Kidney epithelial cell (primary cell): ENCODE measurements at places on chromosomes 13 and 19. TPM values are rescaled to one million over a fixed set of nuclear protein-coding genes. Genes with fewer than 3 reads are reported as not detected.

- no peak for DNase-seq
These were observed 25.4 kb downstream of the COMMD6 start for GRCh38 chr13:75512253-75512652.

DNA sequence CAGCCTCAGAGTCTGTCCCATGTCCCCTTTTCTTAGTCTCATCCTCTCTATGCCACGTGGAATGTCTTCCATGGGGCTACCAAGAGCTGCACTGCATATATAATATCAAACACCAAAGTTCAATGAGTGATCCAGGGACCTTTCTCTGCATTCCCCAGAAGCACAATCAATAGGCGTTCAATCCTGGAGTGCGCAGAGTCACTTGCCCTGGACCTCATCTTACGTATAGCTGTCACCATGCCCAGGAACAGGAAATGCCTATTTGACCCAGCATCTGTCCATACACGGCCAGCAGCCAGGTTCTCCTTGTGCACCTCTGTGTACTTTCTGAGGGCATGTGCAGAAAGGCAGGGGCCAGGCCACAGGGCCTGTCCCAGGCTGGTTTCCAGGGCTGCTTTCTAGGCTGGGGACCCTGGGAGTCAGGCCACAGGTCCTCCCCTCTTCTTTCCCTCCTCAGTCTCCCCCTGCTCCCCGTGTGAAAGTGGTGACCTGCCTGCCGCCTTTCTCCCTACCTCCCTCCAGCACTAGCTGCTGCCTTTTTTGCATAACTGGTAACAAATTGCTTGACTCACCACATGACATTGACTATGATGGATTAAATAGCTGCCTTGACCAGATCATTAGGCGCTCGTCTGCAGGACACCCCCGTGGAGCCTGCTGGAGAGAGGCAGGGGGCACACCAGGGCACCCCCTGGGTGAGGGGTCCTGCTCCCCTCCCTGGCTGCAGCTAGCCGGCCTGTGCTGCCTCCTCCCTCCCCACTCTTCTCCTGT is 222.0 kb downstream of the ZNF536 start:
- DNase-seq: no peak

- no peak for DNase-seq
These were observed 15.8 kb upstream of the DPF1 start for GRCh38 chr19:38239816-38240215.

- no peak for DNase-seq
These were observed 151.5 kb downstream of the ZNF737 start for GRCh38 chr19:20414120-20414519.

DNA sequence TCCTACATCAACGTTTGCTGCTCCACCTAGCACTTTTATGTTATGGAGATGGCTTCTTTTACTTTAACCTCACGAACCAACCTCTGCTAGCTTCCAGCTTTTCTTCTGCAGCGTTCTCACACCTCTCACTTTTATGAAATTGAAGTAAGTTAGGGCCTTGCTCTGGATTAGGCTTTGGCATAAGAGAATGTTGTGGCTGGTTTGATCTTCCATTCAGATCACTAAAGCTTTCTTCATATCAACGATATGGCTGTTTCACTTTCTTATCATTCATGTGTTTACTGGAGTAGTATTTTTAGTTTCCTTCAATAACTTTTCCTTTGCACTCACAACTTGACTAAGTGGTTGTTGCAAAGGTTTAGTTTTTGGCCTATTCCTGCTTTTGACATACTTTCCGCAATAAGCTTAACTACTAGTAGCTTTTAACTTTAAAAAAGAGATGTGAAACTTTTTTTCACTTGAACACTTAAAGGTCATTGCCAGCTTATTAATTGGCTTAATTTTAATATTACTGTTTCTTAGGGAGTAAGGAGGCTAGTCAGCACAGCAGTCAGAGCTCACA is 60.0 kb upstream of the SPRY2 start:
- no peak for DNase-seq

DNA sequence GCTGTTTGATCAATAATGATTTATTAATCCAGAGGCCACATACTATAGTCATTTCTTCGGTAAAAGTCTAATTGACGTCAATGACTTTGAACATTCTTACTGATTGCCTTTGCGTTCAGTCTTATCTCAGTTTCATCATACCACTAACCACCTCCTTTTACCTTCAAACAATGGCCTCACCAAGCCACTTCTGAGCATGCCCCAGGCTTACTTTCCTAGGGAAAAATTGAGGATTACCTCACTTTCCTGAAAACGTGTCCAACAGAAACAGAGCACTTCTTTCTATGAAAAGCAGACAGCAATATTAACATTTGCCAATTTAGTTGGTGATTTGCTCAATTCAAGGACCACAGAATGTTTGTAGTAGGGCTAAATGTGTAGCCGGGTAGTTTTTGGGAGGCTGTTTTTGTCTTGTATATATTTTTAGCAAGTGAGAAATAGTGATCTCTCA is 157.6 kb downstream of the KLF5 start:
- DNase-seq: no peak

DNA sequence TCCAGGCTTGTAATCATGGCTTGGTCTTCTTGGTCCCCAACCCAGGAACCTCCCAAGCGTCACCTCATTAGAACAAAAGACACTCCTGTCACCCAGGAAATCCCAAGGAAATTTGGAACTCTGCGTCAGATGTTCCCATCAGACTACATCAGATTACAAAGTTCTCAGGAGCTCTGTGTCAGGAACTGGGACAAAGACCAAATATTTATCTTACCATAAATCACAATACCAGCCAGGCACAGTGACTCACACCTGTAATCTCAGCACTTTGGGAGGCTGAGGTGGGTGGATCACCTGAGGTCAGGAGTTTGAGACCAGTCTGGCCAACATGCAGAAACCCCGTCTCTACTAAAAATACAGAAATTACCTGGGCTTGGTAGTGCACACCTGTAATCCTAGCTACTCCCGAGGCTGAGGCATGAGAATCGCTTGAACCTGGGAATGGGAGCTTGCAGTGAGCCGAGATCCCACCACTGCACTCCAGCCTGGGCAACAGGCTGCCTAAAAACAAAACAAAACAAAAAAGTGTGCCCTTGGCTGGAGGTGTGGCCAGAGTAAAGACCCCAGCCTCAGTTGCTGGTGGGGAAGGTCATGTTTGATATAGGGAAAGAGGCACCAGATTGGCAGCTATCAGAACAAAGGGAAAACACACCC is 16.7 kb upstream of the CCDC124 start:
- no peak for DNase-seq

GRCh38 chr19:44696939-44697669 is 1.8 kb upstream of the CEACAM16 start:
- DNase-seq: no peak

GRCh38 chr19:7773841-7774240 is 10.8 kb downstream of the CLEC4M start:
- no peak for DNase-seq

- DNase-seq: no peak
These were observed 4.1 kb downstream of the SLC10A2 start for GRCh38 chr13:103062079-103062478.

- peak; percentile 29 for DNase-seq
These were observed 454.3 kb downstream of the PCDH17 start for GRCh38 chr13:58085819-58086218.

DNA sequence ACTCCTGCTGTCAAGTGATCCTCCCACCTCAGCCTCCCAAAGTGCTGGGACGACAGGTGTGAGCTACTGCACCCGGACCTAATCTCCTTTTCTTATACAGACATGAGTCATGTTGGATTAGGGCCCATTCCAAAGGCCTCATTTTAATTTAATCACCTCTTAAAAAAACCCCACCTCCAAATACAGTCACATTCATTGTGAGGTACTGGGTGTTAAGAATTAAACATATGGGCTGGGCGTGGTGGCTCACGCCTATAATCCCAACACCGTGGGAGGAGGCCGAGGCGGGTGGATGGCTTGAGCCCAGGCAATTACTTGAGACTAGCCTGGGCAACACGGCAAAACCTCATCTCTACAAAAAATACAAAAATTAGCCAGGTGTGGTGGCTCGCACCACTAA is 46.6 kb downstream of the PIN1 start:
- DNase-seq: no peak

DNA sequence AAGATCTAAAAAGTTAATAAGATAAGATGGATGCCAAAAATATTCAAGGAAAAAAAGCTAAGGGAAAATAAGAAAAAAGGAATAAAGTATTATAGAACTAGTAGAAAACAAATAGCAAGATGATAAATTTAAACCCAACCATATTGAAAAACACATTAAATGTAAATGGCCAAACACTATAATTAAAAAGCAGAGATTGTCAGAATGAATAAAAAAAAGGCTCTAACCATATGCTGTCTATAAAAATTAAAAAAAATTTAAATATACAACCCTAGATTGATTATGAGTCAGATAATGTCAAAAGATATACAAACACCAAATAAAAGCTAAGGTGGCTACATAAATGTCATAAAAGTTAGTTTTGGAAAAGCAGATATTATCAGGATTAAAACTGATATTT is 617.5 kb upstream of the SGCG start:
- no peak for DNase-seq

DNA sequence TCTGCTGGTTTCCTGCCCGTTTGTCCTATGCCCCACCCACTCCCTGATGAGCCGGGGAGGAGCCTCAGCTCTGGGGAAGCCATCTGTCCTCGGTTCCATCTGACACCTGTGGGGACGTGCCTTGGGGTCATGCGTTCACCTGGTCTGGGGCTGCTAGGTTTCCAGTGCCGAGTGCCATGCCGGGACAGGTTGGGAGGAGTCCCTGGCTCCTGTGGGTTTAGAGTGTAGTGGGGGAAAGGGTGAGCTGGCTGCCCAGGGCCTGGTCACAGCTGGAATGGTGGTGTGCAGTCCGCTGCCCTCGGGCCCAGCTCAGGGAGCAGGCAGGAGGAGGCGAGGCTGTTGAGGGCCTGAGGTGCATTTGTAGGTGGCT is 2.5 kb downstream of the KDM4B start:
- DNase-seq: no peak

- no peak for DNase-seq
These were observed 190.9 kb downstream of the SLITRK6 start for GRCh38 chr13:85608255-85608829.

DNA sequence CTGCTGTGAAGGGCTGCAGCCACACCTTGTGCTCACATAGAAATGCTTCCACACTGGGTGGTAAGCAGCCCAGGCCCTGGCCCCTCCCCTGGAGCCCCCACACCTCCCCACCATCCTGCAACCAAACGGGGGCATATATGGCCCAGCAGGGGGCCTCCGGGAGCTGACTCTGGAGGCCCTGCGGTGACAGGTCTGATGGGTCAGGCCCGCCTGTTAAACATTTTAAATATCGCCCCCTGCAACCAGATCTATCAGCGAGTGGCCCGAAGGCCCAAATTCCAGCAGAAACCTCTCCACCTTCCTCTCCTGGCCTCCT is 48.0 kb upstream of the KATNAL1 start:
- DNase-seq: no peak

DNA sequence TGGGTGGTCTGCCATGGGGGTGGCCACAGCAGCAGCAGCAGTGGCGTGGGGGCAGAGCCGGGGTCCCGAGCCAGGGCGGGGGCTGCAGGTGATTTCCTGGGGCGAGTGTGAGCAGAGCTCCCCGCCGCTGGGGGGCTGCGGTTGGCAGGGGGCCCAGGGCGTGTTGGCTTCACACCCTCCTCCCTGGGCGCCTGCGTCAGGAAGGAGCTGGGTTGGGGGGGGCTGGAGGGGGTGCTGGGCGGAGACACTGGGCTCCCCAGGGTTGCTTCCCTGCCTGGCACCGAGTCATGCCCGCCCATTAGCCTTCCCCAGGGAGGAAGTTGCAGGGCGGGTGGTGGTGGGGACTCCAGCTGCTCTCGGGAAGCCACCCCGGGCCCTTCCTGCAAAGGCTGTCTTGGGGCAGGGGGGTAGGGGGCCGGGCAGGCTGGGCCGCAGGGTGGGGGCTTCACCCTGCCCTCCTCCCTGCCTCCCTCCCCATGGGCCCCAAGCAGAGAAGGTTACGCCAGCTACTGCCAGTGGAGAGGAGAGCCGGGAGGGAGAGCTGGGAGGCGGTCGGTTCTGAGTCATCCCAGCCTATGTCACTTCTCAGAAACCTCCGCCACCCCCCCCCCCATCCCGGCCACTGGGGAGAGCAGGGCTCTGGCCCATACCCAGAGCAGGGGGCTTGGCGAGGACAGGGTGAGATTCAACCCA is 4.6 kb downstream of the MIDN start:
- peak; percentile 85 for DNase-seq

Gene MISP3
- total RNA-seq: 0.68 and 1.5 TPM in 2 replicates

Gene ZNF546
- 0.42 and 6.0 TPM in 2 replicates for total RNA-seq

Gene KLK1
- total RNA-seq: not detected in 2 replicates

Gene ERICH6B
- total RNA-seq: not detected in 2 replicates

Gene ACP7
- total RNA-seq: 0.33 and 0.82 TPM in 2 replicates

Gene IZUMO4
- total RNA-seq: 1.6 and 3.8 TPM in 2 replicates

Gene DCT
- total RNA-seq: 0.08 TPM in 1 of 2 replicates, not detected in the other

Gene ASPDH
- not detected in 2 replicates for total RNA-seq

Gene CNN1
- 11.8 and 14.5 TPM in 2 replicates for total RNA-seq
